ENCODE measurements at places on chromosomes 5 and 9. TPM values are rescaled to one million over a fixed set of nuclear protein-coding genes. Genes with fewer than 3 reads are reported as not detected.

Gene LCN15
- not detected for total RNA-seq

- no peak for DNase-seq
Observed at GRCh38 chr5:112940670-112941069, 18.6 kb upstream of the REEP5 start.

DNA sequence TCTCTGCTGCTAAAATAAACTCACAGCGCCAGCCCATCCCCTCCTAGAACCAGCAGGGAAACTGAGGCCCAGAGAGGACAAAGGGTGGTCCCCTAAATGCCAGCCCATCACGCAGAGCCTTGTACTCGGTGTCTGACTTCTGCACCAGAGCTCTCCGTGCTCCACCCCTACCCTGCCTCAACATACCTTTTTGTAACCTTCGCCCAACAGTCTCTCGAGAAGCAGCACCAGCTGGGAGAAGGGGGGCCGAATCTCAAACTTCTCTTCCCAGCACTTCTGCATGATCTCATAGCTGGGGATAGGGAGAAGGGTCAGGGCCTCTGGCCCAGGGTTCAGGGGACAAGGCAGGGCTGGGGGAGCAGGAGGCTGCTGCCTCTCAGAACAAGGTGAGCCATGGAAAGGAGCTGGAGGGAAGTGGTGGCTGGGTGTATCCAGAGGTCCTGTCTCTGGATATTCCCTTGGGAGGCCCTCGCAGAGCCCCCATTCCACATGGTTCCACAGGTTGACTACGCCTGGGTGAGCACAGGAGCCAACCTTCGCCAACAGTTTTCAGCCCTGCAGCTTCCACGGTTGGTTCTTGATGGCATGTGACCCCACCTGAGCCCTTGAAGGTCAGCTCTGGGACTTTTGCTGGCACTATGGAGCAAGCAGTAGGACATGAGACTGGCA is 32.3 kb upstream of the CSF1R start:
- peak; percentile 26 for DNase-seq

DNA sequence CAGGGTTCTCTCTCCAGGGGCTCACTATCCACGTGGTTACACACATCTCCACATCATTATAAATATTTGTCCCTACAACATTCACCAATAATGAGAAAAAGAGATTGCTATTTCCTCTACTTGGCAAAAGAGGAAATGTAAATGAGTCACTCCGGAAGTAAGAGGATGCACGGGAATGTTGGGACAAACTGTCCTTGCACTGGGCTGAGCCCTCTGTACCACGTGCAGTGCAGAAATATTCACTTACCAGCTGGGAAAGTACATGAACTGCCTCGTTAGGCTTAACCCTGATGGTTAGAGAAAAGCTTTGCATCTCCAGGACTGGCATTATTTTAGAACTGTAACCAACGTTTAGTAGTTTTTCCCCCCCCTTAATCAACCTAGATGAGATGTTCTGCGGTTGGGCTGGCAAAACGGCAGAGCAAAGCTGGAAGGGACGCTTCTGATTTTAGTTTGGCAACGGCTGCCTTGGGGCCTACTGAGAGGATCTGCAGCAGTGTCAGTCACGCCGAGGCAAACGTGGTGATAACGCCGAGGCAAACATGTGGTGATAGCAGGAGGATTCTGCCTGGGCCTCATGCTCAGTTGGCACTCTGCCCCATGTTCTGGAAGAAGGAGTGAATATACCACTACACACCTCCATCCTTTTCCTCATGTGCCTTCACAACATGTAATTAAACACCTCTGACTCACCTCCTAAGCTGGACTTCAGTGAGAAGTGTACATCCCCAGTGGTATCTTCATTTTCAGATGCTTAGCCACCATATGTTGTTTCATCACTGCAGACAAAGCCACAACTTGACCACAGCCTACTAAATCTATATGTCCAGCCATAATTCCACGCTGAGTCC is 661.4 kb upstream of the KLF4 start:
- DNase-seq, result no peak

GRCh38 chr5:75848077-75848476 is 130.8 kb upstream of the POC5 start:
- no peak for DNase-seq

DNA sequence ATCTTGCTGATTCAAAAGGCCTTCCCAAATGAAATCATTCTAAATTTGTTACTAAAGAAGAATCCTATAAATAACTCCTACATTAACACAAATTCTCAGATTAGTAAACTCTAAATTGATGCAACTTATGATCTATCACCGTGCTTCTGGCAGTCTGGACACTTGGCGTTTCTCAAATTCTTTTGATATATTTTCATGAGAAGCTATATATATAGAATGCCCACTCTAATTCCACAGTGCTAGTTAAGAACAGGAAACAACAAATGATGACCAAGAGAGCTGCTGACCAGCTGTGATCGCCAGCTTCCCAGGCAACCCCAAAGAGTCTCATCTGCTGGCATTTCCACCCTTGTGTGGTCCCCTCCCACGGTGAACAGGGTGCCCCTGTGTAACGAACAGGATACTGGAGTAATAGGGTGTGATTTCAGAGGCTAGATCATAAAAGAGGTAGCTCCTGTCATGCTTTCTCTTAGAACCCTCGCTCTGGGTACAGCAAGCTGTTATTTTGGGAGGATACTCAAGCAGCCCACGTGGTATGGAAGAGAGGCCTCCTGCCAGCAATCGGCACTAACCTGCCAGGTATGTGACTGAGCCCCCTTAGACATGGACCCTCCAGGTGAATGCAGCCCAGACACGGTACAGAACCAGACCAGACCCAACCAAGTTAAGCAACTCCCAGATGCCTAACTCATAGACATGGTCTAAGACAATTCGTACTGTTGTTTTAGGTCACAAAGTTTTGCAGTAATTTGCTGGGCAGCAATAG is 64.7 kb downstream of the CDC14B start:
- no peak for DNase-seq

DNA sequence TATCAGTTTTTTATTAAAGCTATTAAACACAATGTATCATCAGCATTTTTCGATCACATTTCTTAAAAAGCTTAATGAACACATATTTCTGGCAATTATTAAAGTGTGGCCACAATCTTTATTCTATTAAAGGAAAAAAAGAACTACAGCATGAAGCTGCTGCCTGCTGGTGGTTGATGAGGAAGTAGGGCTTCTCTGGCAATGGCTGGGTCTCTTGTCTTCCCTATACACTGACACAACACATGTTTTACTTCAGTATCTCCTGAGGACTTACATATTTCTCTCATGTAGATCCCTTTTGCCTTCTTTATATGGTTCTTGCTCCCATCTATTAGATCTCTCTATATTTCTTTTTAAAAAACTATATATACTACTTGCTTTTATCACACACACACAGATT is 590.7 kb downstream of the RAB3C start:
- no peak for DNase-seq

- DNase-seq, result no peak
Observed at GRCh38 chr9:36742264-36742663, 169.6 kb downstream of the MELK start.

Measured in cardiac septum (tissue), 1 donor.